ENCODE measurements at places on chromosomes 11 and 22. TPM values are rescaled to one million over a fixed set of nuclear protein-coding genes. Genes with fewer than 3 reads are reported as not detected.

The ALDH3B1 gene
- 2.4 TPM for polyA plus RNA-seq

The CCDC188 gene
- 1.0 TPM for polyA plus RNA-seq

DNA sequence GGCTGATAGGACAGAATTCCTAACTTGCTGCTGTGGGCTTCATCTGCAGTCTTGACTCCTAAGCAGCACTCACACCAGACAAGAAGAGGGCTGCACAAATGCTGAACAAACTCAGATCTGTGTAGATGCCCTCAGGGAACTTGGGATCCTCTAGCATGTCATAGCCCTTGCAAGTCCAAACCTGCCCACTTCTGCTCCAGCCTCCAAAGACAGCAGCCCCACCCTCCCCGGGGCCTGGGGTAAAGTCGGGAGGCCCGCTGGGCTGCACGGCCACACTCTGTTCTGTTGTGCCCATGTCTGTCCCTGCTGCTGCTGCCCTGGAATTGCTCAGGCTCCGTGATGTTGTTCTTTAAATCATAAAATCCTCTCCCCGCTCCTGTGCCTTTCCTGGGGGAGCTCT is 28.3 kb downstream of the DRD2 start:
- no peak for DNase-seq

The ATXN10 gene
- 312 TPM for polyA plus RNA-seq

The MMP10 gene
- polyA plus RNA-seq, result not detected

The RIC3 gene
- polyA plus RNA-seq, result 21.0 TPM

GRCh38 chr22:21457023-21457787 is 10.0 kb upstream of the TMEM191C start:
- DNase-seq, result no peak

DNA sequence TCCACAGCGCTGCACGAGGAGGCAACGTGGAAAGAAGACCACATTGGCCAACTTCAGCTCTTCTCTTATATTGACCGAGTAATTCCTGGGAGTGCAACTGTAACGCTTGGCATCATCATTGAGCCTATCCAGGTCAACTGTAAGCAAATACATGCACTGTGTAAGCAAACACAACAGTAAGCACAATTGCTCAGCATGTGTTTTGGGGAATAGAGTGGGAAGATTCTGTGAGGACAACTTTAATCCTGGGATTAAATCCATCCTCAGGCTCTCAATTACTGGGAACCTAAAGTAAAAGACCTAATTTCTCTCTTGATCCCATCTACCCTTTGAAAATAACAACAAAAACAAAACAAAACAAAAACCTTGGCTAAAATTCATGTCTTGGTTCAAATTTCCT is 109.5 kb upstream of the DDI1 start:
- DNase-seq, result no peak

The SYT7 gene
- 4.7 TPM for polyA plus RNA-seq

The RGL4 gene
- polyA plus RNA-seq, result 4.7 TPM

The C11orf42 gene
- polyA plus RNA-seq, result 0.91 TPM

DNA sequence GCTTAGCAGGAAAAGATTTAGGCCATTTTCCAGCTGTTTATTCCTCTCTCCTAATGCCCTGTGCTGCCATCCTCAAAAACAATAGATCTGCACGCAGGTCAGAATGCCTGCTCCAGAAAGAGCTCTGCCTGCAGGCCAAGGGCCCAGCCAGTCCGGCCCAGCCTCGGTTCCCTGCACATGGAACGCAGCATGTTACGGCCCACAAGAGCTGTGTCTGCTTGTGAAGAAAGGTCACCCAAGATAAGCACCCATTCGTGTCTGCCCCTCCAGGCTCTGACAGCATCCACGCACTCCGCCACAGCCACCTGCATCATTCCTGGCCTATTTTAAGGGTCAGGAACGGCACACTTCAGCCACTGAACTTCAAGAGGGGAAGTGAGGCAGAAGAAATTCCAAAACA is 152.2 kb downstream of the SPATA19 start:
- DNase-seq, result no peak

DNA sequence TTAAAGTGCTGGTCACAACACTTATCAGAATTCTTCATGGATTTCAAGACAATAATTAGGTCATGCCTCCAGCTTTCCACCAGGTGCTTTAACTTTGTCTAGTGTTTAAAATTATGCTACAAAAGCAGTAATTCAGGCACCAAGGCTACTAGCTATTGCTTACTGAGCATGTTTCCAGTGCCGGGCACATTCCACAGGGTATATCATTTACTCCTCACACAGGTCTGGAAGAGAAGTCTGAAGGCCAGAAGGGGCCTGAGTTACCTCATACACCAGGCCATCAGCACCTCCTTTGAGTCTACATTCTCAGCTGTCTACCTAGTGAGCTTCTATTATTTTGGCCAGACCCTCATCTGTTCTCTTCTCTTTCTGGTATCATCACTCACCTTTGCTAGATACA is 41.7 kb upstream of the LMO2 start:
- no peak for DNase-seq

- DNase-seq, result no peak
Measured at GRCh38 chr11:44954051-44954906, 3.6 kb upstream of the TP53I11 start.

The KRTAP5-5 gene
- polyA plus RNA-seq, result not detected

The TPH1 gene
- polyA plus RNA-seq, result 3.0 TPM

- peak; percentile 50 for DNase-seq
Measured at GRCh38 chr22:24155627-24156140, 25.6 kb upstream of the SUSD2 start.

DNA sequence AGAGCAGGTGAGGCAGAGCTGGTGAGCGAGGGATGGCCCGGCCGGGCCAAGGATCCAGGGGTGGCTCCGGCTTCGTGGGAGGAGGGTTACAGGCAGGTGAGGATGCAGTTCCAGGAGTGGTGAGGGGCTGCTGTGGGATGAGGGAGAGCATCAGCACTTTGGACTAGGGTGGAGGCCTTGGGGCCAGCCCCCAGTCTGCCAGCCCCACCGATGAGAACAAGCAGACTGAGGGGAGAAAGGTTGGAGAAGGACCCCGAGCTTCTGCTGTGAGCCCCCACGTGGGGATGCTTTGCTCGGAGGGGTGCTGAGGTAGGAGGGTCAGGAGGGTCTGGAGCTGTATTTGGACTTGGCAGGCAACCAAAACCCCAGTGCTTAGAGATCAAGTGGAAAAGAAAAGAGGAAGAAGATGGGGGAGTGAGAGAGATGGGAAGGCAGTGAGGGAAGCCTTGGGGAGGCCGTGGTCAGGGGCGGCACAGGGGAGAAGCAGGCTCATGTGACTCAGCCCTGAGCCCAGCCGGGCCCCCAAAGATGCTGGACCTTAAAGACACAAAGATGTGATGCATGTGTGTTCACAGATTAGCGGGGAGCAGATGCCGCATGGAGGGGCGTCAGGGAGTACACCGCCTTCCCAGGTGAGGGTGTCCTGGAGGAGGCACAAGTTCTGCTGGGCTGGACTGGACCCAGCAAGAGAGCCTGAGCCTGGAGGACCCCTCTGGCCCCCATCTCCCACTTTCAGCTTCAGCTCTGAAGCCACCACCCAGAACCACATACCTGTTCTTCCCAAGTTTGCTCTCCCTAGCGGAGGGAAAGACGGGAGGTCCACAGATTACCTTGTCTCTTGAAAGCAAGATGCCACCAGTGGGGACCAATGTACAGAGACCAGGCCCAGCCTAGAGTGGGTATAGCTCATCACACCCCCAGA is 91.3 kb downstream of the CDKN1C start:
- DNase-seq, result no peak

- DNase-seq, result no peak
Measured at GRCh38 chr11:100861212-100861611, 174.1 kb downstream of the ARHGAP42 start.

- DNase-seq, result no peak
Measured at GRCh38 chr22:36334081-36334820, 53.5 kb downstream of the MYH9 start.

DNA sequence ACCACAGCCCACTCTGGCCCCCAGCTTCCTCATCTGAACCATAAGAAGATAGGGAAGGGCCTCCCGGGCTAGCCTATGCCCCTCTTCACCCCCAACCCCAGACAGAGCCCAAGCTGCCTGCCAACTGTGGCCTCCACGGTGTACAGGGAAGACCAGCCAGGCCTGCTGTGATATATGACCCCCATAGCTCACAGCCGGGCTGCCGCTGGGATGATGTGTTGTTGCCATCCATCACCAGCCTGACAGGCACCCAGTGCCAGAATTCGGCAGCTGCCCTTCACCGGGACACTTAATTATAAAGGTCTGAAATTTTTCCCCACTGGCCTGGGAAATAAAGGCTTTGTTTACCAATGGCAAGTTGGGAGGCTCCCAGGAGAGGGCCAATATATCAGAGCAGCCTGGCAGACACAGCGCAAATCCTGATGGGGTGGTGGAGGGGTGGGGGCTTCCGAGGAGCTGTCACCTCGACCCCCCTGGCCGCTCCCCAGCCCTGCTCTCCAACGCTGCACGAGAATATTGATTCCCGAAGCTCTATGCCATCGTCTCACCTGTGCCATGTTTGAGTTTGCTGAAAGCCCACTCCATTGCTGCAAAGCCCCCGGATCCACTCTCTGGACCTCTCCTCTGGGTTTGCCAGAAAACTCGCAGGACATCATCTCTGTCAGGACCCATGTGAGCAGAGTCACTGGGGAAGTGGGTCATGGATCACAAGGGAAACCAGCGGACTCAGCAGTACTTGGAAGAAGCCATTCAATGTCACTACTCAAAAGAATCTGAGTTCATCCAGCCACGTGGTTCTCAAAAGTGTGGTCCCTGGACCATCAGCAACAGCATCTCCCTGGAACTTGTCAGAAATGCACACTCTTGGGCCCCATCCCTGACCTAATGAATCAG is 296.9 kb downstream of the MN1 start:
- DNase-seq, result no peak

The C11orf97 gene
- polyA plus RNA-seq, result 0.20 TPM
